ENCODE measurements at places on chromosomes 16 and 17.

DNA sequence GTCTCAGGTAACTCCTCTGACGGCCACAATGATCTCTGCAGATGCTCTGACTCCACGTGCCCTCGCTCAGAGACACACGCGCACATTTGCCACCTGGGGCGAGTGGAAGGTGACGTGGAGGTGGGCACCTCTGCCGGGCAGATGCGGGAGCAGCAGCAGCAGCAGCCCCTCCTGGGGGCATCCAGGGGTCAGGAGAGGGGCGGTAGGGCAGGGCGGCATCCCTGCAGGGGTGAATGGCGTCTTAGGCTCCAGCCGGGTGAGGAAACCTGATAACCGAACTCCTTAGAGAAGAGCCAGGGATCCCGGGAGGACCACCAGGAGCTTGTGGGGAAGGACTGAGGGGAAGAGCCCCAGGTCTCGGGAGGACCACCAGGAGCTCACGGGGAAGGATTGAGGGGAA is 34.6 kb upstream of the CDH15 start:
- no peak for DNase-seq

DNA sequence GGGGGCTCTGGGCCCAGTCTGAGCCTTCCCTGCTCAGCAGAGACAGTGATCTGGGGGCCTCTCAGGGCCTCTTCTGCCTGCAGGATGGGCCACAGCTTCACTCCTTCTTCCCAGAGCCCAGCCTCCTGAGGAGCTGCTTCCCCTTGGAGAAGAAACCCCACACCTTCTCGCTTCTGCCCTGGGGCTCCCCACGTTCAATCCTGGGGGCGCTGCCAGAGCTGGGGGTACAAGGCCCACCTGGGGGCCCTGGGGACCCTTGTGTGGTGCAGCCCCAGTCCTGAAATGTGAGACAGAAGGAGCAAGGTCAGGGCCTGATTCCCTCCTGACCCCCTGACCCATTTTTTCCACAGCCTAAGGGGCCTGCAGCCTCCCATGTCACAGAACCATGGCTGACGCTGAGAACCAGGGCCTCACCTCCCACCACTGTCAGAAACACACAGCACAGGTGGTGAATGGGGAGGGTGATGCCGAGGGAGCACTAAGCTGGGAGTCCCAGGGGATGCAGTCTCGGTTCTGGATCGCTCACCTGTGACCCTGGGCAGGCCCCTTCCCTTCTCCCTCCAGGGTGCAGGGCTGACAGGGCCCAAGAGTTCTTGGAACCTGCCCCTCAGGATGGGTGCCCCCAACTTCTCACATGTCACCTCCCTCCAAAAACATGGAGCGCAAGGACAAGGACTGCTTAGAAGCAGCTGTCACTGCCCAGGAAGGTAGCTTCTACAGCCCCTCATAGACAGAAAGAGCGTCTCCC is 21.6 kb upstream of the MPO start:
- DNase-seq = no peak

DNA sequence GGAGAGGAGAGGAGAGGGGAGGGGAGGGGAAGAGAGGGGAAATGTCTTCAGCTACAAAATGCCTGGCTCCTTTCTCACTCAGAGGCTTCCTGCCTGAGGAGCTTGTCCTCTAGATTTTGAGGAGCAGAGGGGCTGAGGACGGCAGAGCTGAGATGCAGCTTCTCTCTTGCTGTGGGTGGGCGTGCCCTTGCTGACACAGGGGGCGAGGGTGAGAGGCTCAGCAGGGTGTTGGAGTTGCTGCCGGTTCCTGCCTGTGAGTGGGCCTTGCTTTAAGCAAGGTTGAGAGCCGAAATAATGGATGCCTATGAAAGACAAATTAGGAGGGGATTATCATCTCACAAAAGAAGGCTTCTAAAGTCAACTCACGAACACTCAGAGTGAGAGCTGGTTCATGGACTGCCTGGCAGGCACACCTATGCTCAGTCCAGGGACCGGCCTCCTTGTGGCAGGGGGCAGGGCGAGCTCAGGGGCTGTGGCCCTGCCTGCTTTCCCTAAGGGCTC is 215.6 kb downstream of the MSI2 start:
- no peak for DNase-seq

DNA sequence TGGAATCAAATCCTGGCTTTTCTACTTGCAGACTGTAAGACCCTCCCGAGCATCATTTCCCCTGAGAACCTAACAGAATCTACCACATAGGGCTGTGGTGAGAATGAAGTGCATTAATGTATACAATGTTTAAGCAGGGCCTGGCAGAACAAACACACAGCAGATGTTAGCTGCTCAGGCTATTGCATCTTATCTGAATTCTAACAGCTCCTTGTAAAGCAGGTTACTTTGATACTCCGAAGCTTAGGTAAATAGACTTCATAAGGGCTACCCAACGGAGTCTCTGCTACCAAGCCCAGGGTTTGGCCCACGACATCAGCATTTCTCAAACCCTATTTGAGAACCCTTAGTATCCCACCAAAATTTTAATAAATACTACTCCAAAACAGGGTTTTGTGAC is 24.4 kb upstream of the NOS2 start:
- no peak for DNase-seq

GRCh38 chr16:72785886-72786285 is 262.0 kb downstream of the ZFHX3 start:
- no peak for DNase-seq

- DNase-seq = no peak
Observed at GRCh38 chr17:74702116-74702871, 10.4 kb downstream of the CD300LF start.

DNA sequence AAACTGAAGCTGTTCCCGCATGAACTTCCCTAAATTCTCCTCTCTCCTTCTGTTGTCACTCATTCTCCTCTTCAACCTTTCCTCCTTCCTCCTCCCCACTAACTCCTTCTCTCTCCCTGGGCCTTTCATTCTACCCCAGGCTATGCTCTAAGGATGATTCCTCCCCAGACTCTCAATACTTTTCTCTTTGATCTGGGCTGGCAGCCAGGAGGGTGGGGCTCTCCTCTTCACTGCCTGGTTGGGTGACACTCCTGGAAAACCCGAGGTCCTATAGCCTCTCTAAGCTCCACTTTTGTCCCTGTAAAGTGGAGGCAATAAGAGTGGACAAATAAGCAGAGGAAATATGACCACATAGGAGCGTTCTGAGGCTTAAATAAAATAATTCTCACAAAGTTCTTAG is 46.2 kb downstream of the HSD17B2 start:
- no peak for DNase-seq

Measured in GM20000 (cell line).